Stimulated activated CD4-positive, alpha-beta T cell treated with anti-CD3 and anti-CD28 coated beads, Interleukin-1b, Interleukin-23, amount 100 ng/mL, for 48 hours (primary cell): ENCODE measurements at places on chromosomes 12 and 14.

GRCh38 chr14:55697414-55697861 is 117.4 kb downstream of the KTN1 start:
- DNase-seq: no peak

DNA sequence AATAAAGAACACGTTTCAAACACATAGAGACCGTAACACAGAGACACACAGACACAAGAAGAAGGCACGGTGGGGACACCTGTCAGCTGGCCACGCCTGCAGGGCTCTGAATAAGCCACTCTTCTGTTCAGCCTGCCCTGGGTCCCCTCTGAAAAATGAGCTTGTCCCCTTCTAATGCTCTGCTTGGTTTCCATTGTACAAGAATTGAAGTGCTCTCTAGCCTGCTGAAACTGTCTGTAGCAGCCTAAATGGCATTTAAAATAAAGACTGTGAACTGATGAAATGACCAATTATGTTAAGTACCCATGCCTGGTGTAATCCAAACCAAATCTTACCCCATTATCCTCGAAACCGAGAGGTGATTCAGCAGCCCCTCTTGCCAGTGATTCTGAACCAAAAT is 139.8 kb downstream of the FOXN3 start:
- no peak for DNase-seq

- DNase-seq: no peak
Measured at GRCh38 chr14:51401756-51402155, 161.7 kb downstream of the TMX1 start.

- DNase-seq: no peak
Measured at GRCh38 chr14:93961620-93962019, 14.8 kb downstream of the ASB2 start.

DNA sequence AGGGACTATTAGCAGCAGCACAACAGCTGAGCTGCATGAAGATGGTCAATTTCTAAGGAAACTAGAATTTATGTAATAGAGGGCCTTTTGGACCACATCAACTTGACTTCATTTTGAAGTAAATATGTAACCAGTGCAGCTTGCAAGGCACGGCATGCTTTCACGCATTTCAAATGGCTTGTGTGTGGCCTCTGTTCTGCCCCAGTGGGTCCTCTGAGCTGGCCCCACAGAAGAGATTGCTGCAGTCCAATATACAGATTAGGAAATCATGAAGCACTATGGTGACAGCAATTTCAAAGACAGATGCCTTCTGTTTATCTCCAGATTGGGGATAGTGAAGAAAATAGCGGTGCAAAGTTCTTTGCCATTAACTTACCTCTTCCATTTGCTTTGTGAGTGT is 101.4 kb downstream of the PDZRN4 start:
- no peak for DNase-seq

- DNase-seq: no peak
Measured at GRCh38 chr14:34593740-34594375, 36.1 kb downstream of the SNX6 start.

- no peak for DNase-seq
Measured at GRCh38 chr14:20494935-20495766, 10.2 kb upstream of the RNASE10 start.

- DNase-seq: no peak
Measured at GRCh38 chr12:109445191-109445609, 31.9 kb downstream of the KCTD10 start.

DNA sequence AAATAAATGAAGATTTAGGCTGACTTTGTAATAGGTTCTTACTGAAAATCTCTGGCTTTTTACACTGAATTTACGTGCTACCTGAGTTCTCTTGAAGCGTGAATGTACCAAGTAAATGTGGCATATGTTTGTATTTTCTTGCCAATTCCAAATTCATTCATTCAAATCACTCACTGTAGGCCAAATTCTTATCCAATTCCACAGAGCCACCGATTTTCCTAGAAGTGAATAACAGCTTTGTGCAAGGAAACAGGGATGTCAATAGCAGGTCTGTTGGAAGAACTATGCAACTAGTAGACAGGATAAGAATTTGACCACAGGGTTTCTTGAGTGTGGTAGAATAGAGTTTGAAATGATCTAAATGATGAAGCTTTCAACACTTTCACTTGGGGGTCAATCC is 86.8 kb downstream of the SOX5 start:
- no peak for DNase-seq

DNA sequence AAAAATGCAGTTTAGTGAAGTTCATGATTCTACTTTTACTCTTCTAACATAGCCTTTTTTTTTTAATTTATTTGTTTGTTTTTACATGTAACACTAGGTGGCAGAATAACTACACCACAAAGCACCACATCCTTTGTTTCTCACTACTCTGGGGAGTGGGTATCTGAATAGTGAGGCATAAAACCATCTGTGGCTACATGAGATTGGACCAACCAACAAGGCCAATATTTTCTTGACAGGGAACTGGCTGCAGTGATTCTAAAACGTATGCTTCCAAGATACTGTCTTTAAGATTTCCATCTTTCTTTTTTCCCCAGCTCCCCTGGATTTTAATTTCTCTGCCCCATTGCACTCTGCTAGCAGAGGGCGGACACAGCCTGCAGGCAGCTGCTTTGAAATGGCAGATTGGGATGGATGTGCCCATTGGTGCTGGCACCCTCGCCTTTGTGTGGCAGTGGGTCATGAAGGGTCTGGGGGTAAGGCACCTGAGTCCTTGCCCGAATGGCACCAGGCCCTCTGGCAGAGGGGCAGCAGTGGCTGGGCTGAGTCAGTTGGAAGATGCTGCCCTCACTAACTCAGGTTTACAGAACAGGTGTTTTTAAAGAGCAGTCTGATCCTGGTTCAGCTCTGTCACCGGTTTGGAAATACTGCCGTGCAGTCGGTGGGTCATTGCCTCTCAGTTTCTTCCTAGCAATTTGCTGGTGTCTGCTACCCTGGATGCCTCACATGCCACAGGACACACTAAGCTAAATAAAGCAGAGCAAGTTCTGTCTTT is 429.1 kb downstream of the RAD51B start:
- no peak for DNase-seq

DNA sequence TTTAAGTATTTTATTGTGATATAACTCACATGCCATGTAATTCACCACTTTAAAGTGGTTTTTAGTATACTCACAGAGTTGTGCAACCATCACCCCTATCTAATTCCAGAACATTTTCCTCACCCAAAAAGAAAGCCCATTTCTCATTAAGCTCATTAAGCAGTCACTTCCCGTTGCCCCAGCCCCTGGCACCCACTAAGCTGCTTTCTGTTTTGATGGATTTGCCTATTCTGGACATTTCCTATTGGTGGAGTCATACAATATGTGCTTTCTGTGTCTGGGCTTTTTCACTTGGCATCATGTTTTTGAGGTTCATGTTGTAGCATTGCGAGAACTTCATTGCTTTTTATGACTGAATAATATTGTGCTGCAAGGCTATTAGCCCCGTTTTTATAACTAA is 66.0 kb downstream of the ARL6IP4 start:
- no peak for DNase-seq

- no peak for DNase-seq
Measured at GRCh38 chr14:22802860-22803686, 12.2 kb downstream of the SLC7A7 start.
